ENCODE measurements at places on chromosomes 7 and 10.

- no peak for DNase-seq
Observed at GRCh38 chr7:23714579-23714978, 4.6 kb downstream of the STK31 start.

GRCh38 chr10:95508730-95509129 is 52.4 kb downstream of the SORBS1 start:
- DNase-seq: no peak

- no peak for DNase-seq
Observed at GRCh38 chr10:104197364-104197763, 34.8 kb downstream of the CFAP43 start.

GRCh38 chr7:157372300-157373232 is 35.8 kb downstream of the DNAJB6 start:
- DNase-seq: no peak

DNA sequence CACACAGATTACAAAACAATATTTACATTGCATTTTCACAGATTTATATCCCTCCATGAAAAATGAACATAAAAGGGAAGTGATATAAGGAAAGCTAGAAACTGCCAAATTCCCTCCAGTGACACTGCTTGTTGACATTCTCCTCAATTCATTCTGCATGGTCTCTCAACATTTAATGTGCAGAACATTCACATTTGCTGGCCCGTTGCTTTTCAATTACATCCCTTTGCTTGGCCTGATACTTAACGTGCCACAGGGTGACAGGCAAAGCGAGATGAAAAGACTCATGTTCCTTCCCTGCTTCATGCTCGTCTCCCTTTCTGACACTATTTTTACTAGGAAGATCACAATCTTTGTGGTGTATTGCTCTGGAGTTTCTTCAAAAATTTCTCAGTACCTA is 1019.7 kb upstream of the LRRN3 start:
- no peak for DNase-seq

DNA sequence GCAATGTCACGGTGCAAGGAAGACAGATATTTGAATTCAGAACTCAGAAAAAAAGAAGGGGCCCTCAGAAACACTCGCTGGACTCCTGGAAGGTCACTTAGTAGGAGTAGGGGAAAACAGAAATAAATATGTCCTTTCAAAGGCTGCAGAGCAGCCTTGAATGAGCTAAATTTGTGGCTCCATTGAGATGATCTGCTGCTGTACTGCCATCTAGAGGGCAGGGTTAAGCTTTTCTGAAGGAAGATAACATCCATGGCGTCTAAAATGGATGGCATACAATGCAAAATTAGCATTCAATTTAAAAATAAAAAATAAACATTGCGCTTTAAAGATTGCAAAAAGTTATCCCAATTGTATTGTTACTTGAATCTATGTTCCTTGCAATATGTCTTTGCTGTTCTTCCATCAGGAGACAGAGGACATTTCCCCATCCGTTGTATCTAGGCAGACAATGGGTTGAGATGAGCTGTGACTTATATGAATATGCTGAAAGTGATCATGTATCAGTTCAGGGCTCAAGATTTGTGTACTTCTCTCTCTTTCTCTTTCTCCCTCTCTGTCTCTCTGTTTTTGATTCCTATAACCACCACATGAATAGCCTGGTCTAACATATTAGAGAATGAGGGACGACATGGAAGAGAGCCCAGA is 642.2 kb downstream of the SH2D4B start:
- DNase-seq: peak; percentile 23

DNA sequence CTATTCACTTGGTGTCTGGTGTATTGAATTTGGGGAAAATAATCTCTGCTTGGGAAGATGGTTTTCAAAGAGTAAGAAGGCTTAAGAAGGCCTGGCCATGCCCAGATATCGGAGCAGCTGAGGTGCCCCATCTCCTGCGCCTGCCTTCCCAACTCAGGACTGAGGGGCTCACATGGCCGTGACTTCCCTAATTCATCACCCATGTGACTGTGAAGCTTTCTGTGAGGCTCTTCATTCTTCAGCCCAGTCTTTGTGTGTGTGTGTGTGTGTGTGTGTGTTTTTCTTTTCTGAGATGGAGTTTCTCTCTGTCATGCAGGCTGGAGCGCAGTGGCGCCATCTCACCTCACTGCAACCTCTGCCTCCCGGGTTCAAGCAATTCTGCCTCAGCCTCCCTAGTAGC is 53.2 kb downstream of the PROSER2 start:
- DNase-seq: no peak

GRCh38 chr7:16066805-16067459 is 354.4 kb downstream of the CRPPA start:
- DNase-seq: no peak

DNA sequence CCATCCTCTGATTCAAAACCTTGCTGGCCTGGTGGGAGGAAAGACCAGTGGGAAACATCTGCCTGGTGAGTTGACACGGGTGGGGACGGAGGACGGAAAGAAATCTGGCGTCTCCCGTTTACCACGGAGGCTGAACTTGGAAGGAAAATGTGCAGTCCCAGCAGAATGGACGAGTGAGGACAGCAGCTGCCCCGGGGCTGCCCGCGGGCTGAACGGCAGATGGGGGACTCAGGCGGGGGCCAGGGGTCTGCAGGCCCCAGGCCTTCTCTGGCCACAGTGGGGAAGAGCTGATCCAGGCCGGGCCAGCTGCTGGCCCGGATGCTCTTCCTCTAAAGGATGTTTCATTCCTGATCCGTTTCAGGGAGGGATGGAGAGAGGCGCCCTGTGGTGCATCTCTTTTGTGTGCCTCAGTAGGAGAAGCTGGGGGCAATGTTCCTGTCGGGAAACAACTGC is 147.5 kb upstream of the CHST15 start:
- DNase-seq: no peak

DNA sequence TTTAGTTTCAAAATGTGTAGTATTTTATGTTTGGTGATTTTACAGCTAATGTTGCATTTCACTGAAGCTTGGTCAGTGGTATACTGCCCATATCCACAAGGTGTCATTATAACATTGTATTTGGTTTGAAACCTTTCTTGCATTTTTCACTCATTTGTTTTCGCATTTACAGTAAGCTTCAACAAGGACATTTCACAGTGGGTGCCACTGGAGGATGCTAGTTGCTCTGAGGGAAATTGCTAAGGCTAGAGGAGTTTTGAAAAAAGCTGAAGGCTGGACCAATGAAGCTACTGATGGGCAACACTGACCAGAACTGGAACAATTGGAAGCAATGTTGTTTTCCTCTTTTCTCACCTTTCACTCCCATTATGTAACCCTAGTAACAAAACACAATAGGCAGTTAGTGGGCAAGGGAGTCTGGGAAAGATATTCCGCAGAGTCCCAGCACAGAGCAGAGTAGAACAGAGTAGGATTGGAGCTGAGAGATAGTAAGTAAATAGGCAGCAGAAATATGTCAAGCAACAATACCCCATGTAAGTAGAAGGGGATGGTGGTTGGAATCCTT is 23.6 kb upstream of the SRI start:
- DNase-seq: peak; percentile 32

GRCh38 chr10:8487346-8487745 is 432.9 kb downstream of the GATA3 start:
- DNase-seq: no peak

GRCh38 chr10:125415006-125415633 is 254.8 kb upstream of the CTBP2 start:
- no peak for DNase-seq

DNA sequence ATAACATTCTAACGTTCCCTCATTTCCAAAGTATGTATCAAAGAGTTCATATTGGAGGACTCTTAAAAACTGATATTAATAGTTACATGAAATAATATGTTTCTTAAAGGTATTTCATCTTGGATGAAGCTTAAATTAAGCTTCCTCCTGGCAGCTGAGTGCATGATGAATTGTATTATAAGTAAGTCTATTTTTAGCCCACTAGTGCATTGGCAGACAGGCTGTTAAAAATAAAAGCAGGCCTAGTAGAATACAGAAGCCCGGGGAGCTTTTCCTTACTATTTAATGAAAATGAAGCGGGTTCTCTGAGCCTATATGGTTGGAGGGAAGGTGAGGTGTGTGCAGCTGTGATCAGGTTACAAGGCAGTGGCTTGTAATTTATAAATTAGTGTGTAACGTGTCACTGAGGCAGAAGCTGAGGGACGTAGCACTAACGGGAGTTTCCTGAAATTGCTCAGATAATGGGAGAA is 130.7 kb upstream of the KMT2E start:
- no peak for DNase-seq

- DNase-seq: no peak
Observed at GRCh38 chr7:3973264-3973663, 672.2 kb downstream of the SDK1 start.

DNA sequence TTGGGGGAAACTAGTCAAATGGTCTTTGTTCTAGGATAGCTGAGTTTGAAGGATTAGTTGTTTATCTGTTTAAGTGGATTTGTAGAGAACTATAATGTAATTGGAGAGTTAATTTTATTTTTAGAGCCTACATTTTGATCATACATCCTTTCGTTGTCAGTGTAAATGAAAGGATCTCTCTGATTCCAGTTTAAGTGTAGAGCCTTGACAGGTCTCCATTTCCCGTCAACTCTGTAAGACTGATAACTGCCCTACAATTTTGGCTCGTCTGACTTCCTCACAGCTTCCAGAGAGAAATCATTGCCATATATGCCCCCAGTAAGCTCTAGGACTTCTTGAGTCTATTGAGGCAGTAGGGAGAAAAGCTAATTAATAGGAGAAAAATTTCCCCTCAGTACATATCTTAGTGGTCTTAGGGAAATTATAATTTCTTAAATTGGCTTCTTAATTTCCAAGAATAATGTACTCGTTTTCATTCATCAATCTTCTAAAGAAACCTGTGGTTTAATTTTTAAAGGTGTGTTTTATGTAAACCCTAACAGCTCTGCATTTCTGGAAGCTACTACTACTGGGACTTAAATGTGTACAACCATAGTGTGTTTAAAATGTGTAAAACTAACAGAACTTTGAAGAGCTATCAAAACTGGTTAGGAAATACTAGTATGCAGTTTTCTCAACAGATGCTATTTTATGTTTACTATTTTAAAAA is 3.8 kb downstream of the KMT2E start:
- DNase-seq: no peak

- DNase-seq: no peak
Observed at GRCh38 chr10:130914367-130914766, 397.2 kb downstream of the TCERG1L start.

DNA sequence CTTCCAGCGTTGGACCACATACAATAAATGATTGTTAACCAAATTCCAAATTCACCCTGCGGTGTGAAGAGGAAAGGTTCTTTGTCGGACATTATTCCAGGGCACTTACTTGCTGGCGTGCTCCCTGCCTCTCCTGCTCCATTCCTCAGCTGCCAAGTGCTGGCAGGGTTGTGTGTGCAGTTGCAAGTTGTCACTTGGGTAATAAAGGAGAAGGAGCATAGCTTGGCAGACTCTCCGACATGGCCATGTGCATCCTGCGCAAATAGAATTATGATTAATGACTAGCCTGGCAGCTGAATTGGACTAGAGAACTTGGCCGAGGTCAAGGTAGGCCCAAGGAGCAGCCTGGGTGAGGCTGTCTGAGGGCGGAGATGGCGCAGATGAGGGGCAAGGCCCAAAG is 92.3 kb upstream of the ELMO1 start:
- no peak for DNase-seq

GRCh38 chr7:43454936-43455518 is 127.9 kb upstream of the STK17A start:
- peak; percentile 74 for DNase-seq

DNA sequence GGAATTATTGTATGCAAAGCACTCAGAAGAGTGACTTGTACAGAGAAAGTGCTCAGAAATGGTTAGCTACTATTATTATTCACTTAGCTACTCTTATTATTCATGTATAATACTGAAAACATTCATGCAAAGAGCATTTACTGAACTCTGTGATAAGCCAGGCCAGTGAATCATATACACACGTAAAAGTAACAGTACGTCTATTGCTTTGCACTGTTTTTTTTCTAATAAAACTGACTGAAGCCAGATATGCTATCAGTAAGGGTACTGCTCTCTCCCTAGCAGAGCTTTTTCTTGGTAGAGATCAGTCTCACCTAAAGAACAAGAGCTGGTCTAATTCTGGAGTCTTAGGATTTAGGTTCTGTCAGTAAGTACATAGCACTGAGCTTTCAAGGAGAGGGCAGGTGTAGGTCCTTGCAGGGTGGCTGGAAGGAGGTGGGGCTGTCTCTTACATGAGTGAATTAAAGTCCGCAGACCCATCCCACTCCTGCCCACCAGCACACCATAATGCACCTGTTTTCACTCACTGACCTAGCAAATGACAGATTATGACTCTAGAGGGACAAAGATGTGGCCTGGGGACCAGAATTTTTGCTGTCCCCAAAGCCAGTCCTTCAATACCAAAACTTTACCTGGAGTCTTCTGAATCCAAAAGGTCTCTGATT is 145.9 kb downstream of the ARID5B start:
- DNase-seq: no peak

DNA sequence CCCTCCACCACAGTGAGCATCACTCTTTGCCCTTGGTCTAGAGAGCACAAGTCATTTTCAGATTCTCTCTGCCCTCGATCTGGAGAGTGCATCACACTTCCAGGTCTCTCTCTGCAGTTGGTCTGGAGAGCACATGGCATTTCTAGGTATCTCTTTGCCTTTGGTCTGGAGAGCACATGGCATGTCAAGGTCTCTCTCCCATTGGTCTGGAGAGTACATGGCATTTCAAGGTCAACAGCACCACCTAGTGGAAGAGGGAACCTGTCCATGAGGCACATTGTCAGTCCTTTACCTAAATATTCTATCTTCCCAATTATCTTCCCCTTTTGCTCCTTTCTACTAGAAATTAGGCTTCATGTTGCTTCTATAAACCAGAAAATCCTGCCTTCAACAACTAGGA is 1139.4 kb downstream of the XPNPEP1 start:
- peak; percentile 33 for DNase-seq

DNA sequence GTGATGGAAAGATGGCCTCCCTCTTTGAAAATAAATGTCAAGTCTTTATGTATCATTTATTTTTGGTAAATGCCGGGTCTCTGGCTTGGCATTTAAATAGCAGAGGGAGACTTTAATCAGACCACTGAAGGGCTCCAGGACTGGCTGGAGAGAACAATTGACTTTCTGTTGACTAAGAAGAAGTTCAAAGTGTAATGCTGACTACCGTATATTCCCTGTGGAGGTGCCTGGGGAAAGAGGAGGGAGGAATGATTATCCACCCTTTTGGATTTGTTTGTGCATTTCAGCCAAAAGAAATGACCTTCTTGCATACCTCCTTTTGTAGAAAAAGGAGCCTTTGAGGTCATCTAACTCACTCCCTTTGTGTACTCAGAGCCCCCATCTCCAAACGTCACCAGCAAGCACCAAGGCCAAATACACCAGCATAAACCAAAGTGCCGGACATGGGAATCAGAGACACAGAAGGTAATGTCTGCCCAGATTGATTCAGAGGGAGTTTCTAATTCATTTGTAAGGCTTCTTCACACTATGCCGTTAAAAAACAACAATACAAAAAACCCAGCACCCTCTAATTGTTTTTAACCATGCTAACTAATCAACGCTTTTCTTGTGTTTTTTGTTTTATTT is 75.2 kb downstream of the PRLHR start:
- no peak for DNase-seq

- DNase-seq: no peak
Observed at GRCh38 chr10:129350690-129351089, 116.4 kb upstream of the MGMT start.

- peak; percentile 10 for DNase-seq
Observed at GRCh38 chr7:93980744-93981479, 23.2 kb downstream of the BET1 start.

Data from GM20000 (cell line).